A673 (cell line): ENCODE measurements at places on chromosomes 13 and 19. TPM values are rescaled to one million over a fixed set of nuclear protein-coding genes. Genes with fewer than 3 reads are reported as not detected.

DNA sequence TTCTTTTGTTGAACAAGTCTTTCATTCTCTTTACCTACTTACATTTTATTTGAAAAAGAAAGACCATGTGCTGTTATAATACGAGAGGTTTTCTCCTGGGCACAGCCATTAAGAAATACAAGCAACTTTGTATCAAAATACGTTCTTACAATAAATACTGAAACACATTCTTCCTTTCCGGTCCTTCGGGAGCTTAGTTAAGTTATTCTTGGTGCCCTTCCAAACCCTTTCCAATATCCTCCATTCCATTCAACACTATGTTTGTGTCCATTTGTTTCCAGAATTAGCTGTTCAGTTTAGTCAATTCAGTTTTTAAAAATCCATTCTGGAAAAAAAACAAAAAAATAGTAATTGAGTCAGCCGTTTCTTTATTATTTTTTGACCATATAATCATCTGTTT, 746.8 kb upstream of the SLC10A2 start:
- no peak for DNase-seq
- H3K4me3 ChIP-seq, result no peak overlapping the region
- H3K27me3 ChIP-seq, result no peaks in the 10 kb centered on the region
- no peaks in the 10 kb centered on the region for H3K4me1 ChIP-seq

DNA sequence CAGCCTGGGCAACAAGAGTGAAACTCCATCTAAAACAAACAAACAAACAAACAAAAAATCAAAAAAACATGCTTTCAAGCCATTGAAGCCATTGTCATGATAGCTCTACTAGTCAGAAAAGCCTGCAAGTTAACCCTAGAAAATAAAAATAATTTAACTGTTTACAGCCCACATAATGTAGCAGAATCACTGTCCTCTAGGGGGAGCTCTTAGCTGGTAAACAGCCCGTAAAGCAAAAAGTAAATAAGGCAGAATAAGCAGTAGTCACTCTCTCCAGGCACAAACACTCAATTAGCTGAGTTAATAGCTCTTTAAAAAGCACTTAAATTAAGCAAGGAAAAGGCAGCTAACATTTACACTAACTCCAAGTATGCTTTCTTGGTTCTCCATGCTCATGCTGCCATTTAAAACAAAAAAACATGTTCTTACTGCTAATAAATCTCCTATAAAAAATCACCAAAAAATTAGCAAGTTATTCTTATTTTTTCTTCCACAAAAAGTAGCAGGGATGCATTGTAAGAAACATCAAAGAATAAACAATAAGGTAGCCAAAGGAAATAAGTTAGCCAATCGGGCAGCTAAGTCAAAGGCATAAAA, 11.3 kb downstream of the LILRB4 start:
- peaks cover 37% of the 10 kb centered on the region for H3K27me3 ChIP-seq
- no peak overlapping the region for H3K4me3 ChIP-seq
- no peaks in the 10 kb centered on the region for H3K4me1 ChIP-seq
- H3K27ac ChIP-seq, result no peak overlapping the region
- DNase-seq, result peak; percentile 61

- peak overlapping the region; percentile 64 for H3K4me3 ChIP-seq
- H3K27me3 ChIP-seq, result no peaks in the 10 kb centered on the region
- no peaks in the 10 kb centered on the region for H3K36me3 ChIP-seq
- DNase-seq, result peak; percentile 39
- peaks cover 38% of the 10 kb centered on the region for H3K4me1 ChIP-seq
Observed at GRCh38 chr13:97434397-97435201, 630 bp downstream of the RAP2A start.

DNA sequence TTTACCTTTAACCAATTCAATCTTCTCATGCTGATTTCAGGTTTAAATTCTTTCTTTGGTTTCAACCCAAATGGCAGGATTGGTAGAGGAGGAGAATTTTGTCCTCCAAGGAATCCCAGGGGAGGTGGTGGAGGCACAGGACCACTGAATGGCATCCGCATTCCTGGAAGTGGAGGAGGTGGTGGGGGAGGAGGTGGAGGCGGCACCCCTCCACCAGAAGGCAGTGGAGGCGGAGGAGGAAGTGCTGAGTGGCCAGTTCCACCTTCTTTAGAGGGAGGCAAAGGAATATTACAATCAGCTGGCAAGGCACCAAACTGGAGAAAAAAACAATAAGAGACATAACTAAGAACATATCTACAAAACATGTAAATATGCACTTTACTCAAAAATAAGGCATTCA, 192.9 kb downstream of the DIAPH3 start:
- H3K4me3 ChIP-seq, result no peak overlapping the region
- H3K27ac ChIP-seq, result no peak overlapping the region
- no peak for DNase-seq
- peaks cover 23% of the 10 kb centered on the region for H3K36me3 ChIP-seq
- no peaks in the 10 kb centered on the region for H3K27me3 ChIP-seq

GRCh38 chr13:48078251-48078656, 16.6 kb downstream of the MED4 start:
- H3K27me3 ChIP-seq, result no peaks in the 10 kb centered on the region
- no peak overlapping the region for H3K27ac ChIP-seq
- H3K4me3 ChIP-seq, result no peak overlapping the region
- no peaks in the 10 kb centered on the region for H3K4me1 ChIP-seq
- peak; percentile 4 for DNase-seq
- H3K36me3 ChIP-seq, result peaks cover 85% of the 10 kb centered on the region

DNA sequence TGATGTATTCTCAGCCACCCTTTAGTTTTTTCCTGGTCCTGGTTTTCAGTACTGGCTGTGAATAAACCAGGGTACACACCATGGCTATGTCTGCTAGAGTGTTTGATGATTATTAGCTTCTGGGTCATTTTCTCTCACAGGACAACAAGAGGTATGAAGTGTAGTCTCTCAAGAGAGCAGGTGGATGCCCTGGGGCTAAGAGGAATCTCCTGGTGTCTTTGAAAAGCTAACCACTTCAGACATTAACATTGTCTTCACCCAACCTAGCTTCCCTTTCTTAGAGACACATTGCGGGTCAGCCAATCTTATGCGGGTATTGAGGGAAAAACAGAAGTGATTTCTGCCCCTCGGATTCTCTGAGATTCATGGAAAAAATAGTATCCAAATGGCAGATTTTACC, 1.6 kb downstream of the ZNF730 start:
- H3K4me1 ChIP-seq, result no peaks in the 10 kb centered on the region
- H3K4me3 ChIP-seq, result no peak overlapping the region
- peaks cover 10% of the 10 kb centered on the region for H3K36me3 ChIP-seq
- no peak overlapping the region for H3K27ac ChIP-seq

- peak; percentile 56 for DNase-seq
- peaks cover 18% of the 10 kb centered on the region for H3K4me1 ChIP-seq
- no peak overlapping the region for H3K27ac ChIP-seq
- H3K36me3 ChIP-seq, result no peaks in the 10 kb centered on the region
- H3K4me3 ChIP-seq, result peak overlapping the region; percentile 57
Observed at GRCh38 chr19:9913237-9914000, 22.9 kb downstream of the OLFM2 start.

DNA sequence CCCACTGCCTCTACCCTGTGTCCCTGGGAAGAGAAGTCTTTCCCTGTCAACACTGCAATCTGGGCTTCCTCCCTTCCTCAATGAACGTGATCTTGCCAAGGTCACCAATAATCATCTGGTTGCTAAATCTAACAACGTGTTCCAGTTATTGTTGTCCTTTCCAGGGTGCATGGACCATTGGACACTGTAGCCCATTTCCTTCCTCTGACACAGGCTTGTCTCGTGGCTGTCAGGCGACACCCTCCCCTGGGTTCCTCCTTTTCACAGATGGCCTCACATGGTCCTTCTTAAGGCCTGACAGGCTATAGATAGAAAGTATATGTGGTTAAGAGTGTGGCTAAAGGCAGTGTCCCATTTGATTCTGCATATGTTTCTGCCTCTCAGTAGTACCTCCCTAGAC, 67.7 kb upstream of the STARD13 start:
- no peaks in the 10 kb centered on the region for H3K27me3 ChIP-seq
- H3K4me1 ChIP-seq, result peaks cover 24% of the 10 kb centered on the region
- no peaks in the 10 kb centered on the region for H3K36me3 ChIP-seq
- H3K4me3 ChIP-seq, result no peak overlapping the region
- no peak for DNase-seq

- H3K4me3 ChIP-seq, result peak overlapping the region; percentile 79
- H3K27me3 ChIP-seq, result no peaks in the 10 kb centered on the region
- H3K27ac ChIP-seq, result peak overlapping the region; percentile 74
- no peaks in the 10 kb centered on the region for H3K36me3 ChIP-seq
- no peaks in the 10 kb centered on the region for H3K4me1 ChIP-seq
Observed at GRCh38 chr19:34135054-34135800, 37.1 kb upstream of the LSM14A start.

GRCh38 chr13:44396701-44397580, 23.3 kb downstream of the SERP2 start:
- H3K4me3 ChIP-seq, result no peak overlapping the region
- H3K27ac ChIP-seq, result no peak overlapping the region
- no peaks in the 10 kb centered on the region for H3K4me1 ChIP-seq
- H3K36me3 ChIP-seq, result no peaks in the 10 kb centered on the region
- no peak for DNase-seq
- no peaks in the 10 kb centered on the region for H3K27me3 ChIP-seq

DNA sequence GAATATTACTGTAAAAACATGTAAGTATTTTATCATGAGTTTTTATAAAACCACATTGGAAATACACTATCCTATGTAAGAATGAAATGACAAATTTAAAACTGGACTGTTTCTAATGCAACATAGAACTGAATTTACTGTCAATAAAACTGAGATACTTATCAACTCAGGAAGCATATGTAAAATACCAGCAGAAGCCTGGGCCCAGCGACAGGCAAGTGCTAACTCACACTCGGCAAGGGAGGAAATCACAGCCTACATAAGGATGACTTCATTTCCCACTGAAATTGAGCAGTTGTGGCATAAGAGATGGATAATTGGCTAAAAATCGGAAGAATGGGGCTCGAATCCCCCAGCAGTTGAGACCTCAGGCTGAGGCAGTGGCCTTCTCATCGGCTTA, 12.1 kb downstream of the PROZ start:
- H3K4me3 ChIP-seq, result no peak overlapping the region
- peaks cover 15% of the 10 kb centered on the region for H3K36me3 ChIP-seq
- DNase-seq, result no peak
- H3K27ac ChIP-seq, result no peak overlapping the region

DNA sequence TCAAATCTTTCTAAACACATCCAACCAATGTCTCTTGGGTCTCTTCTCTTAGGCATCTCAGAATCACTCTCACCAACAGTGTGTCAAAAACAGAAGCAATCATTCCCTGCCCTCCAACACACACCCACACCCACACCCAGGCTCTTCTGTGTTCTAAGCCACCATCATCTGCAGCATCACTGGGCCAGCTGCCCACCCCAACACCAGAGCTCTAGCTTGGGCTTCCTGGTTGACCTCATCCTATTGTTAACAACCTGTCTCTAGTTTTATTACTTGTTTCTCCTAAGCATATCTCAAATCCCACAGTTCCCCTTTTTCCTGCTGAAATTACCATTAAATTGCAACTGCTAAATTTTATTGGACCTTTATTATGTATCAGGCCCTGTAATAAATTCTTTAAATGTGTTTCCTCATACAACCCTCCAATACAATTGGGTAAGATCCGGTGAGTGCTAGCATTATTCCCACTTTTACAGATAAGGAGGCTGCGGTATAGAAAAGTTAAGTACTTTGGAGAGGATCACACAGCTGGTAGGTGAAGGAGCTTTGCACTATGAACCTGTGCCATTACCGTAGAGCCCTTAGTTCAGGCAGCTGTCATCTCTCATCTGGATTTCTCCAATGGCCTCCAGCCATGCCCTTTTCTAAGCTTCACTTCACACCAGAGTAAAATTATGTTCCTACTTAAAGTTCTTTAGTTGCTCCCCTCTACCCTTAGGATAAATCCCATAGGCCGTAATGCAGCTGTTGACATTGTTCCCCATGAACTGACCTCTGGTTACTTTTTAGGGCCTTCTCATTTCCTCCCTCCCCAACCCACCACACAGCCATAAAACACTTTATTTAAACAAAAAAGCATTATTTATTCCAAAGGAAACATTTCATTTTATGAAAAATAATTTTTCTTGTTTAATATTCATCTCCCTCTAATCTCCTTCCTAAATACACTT, 227.7 kb downstream of the B3GLCT start:
- H3K27me3 ChIP-seq, result no peaks in the 10 kb centered on the region
- no peak overlapping the region for H3K27ac ChIP-seq
- H3K4me1 ChIP-seq, result no peaks in the 10 kb centered on the region
- H3K4me3 ChIP-seq, result no peak overlapping the region
- H3K36me3 ChIP-seq, result no peaks in the 10 kb centered on the region

DNA sequence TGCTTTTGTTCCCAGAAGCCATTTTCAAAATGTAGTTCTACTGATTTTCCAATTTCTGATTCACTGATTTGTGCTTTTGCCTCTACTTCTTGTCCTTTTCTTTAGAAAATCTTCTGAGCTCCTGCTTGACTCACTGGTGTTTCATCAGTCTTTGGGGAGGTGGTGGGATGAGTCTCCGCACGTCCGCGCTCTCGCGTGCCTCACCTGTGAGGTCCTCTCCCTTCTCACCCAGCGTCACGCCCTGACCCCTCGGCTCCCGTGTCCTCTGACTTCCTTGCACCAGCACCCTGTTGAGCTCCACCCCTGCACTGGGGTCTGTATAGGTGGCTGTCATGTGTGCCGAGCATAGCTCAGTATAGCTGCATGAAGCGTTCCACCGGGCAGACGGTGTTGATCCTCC, 52.7 kb upstream of the MCF2L start:
- H3K4me3 ChIP-seq, result no peak overlapping the region
- no peaks in the 10 kb centered on the region for H3K36me3 ChIP-seq
- DNase-seq, result no peak
- no peaks in the 10 kb centered on the region for H3K4me1 ChIP-seq
- no peak overlapping the region for H3K27ac ChIP-seq

DNA sequence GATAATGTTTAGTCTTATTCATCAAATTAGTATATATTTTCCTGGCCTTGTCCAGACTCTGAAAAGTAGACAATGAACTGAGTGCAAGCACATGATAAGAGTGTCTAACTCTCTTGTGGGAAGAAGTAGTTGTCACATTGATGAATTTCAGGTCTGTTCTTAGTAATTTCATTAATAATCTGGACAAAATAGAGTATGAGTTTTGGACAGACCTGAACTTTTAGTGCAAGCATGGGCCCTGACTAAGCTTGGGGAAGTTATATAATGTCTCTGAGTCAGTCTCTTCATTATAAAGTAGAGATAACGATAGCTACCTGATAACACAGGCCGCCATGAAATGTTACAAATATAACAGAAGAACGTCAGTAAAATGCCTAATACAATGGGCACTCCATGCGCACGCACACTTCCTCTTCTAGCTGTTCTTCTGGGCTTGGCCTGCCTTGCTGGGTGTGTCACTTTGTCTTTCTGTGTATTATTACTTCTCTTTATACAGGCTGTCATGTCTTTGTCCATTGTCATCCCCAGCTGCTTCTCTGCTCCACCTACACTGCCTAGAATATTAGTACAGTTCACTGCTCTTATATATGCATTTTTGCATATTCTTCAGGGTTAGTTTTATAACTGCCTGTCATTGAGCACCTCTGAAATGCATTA, 129.1 kb upstream of the HTR2A start:
- H3K27me3 ChIP-seq, result peaks cover 6% of the 10 kb centered on the region
- no peak for DNase-seq
- no peaks in the 10 kb centered on the region for H3K36me3 ChIP-seq
- H3K4me1 ChIP-seq, result no peaks in the 10 kb centered on the region
- H3K27ac ChIP-seq, result no peak overlapping the region

GRCh38 chr19:46791944-46792343, 3.5 kb upstream of the SLC1A5 start:
- H3K36me3 ChIP-seq, result no peaks in the 10 kb centered on the region
- no peaks in the 10 kb centered on the region for H3K27me3 ChIP-seq
- DNase-seq, result peak; percentile 54
- no peak overlapping the region for H3K27ac ChIP-seq

Gene CNN1
- total RNA-seq, result 0.60 TPM in 1 of 2 replicates, not detected in the other

Gene SARS2
- 56.3 and 58.6 TPM in 2 replicates for total RNA-seq

Gene ADAMTS10
- total RNA-seq, result 29.5 and 40.5 TPM in 2 replicates

Gene ACP4
- not detected in 2 replicates for total RNA-seq
